ENCODE measurements at places on chromosomes 12 and 14.

DNA sequence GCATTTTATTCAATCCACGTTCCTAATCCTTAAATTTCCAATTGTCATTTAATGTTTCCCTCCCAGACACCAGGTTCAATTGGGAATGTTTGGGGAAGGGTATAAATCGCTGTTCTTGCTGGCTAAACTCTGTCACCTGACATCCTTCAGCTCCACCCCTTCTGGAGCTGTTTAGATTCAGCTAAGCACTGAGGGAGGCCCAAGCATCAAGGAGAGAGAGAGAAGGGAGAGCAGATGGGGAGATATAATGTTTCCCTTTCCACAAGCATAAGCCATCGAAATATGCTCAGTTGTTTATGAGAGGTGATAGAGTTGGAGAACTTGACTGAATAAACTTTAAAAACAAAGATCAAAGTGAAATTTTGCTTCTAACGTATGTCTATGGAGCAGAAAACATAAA lies 1.8 kb downstream of the ABCC9 start:
- no peak for DNase-seq

GRCh38 chr14:22311636-22312035 lies 277.4 kb downstream of the DAD1 start:
- DNase-seq = no peak

- no peak for DNase-seq
These were observed 35.8 kb downstream of the SOCS2 start for GRCh38 chr12:93608313-93608712.

DNA sequence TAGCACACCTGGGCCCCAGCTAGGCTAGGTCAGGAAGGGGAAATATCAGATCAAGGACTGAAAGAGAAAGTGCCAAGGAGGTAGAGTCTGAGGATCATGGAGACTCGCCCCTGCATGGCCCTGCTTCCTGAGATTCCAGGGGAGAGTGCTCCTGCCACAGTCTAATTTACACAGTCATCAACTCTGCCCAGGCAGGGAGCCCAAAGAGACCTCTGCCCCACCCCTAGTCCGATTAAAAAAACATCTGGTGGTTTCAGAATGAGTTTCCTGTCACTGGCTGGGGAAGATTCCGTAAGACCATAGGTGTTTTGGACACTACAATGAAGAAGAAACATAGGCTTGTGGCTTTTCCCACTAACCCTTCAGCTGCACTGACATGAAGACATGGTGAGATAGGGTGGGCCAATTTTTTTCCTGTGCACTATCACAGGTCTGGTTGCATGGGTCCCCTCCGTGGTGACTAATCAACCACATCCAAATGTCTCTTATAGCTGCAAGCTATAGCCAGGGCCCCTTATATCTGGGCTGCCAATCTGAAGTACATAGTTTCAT lies 31.5 kb upstream of the GZMB start:
- DNase-seq = no peak

GRCh38 chr12:117165342-117165741 lies 24.9 kb downstream of the FBXO21 start:
- no peak for DNase-seq

DNA sequence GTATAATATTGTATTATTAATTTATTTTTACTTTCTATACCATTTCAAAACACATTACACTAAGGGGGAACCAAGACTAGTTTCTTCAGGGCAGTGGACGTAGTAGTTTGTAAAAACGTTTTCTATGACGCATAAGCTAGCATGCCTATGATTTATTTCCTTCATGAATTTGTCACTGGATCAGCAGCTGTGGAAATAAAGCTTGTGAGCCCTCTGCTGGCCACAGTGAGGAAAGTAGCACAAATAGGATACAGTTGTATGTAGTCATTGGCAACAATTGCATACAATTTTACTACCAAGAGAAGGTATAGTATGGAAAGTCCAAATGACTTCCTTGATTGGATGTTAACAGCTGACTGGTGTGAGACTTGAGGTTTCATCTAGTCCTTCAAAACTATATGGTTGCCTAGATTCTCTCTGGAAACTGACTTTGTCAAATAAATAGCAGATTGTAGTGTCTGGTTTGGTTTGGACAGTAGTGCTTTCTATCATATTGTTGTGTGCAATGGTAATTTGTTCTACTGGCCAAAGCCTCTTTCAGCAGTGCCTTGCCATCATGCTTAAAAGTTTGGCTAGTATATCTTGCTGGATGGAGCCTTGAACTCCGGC lies 24.3 kb upstream of the PLEKHD1 start:
- DNase-seq = peak; percentile 84

DNA sequence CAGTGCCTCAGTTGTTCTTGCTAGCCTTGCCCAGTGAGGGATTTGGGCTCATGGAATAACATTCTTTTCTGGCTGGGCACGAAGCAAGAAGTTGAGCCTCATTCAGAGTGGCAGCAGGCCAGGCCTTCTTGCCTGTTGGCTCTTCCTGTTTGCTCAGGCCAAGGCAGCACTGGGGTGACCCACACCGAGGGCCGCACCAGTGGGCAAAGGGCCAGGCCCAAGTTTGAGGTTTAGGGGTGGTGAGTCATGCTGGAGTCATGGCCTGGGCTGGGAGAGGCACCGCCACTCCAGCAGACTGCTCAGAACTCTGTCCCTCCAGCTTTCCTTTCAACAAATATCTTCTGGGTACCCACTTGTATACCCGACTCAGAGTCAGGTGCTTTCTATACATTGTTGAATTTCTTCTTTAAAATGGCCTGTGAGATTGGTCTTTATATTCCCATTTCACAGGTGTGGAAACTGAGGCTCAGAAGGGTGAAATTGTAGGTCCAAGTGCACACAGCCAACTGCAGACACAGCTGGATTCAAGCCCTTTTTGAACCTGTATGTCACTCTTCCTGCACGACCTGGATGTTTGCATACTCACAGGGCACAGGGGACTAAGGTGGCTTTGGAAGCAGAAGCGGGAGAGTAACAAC lies 279.4 kb downstream of the FOXN3 start:
- DNase-seq = peak; percentile 97

DNA sequence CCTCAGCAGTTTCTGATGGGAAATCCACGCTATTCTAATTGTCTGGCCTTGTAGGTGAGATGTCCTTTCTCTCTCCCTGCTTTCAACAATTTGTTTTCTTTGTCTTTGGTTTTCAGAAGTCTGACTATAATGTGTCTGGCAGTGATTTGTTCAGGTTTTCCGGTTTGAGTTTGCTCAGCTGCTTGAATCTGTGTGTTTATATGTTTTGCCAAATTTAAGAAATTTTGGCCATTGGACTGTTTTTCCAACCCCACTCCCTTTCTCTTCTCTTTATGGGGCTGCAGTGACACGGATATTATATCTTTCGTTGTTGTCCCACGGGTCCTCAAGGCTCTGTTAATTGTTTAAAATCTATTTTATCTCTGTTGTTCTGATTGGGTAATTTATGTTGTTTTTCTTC lies 105.0 kb downstream of the ADGRD1 start:
- DNase-seq = no peak

GRCh38 chr14:91893007-91893406 lies 25.7 kb upstream of the TC2N start:
- DNase-seq = no peak

- DNase-seq = peak; percentile 90
These were observed 20.1 kb downstream of the STX2 start for GRCh38 chr12:130818635-130819576.

- DNase-seq = no peak
These were observed 65.1 kb upstream of the GPATCH2L start for GRCh38 chr14:76086636-76087035.

- DNase-seq = no peak
These were observed 506 bp downstream of the EMP1 start for GRCh38 chr12:13197032-13197431.

DNA sequence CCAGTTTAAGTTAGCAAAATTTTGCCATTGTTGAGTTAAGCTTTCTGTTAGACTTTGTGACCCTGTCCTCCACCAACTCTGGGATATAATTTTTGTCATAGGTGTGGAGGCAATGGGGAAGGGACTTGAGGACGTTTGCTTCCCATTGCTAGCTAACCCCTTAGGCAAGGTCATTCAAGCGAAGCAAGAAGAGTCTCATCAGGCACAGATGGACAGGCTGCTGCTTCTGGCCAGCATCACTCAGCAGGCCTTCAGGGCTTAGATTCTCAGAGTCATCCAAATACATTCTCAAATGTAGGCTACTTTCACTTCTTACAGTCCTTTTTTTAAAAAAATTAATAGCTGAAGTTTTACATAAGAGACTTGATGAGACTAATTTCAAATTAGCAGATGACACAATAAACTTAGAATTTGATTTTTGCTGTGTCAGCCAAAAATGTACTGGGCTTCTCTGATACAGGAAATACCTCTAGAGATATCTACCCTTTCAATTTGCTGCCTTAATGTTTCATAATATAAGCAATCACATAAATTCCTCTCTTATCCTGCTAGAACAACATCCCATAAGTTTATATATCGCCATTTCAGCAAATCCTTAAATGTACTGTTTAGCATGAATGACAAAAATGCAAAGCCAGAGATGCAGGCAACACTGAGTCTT lies 875.2 kb downstream of the FLRT2 start:
- DNase-seq = no peak

GRCh38 chr14:52538623-52539022 lies 13.7 kb downstream of the TXNDC16 start:
- no peak for DNase-seq
